ENCODE measurements at places on chromosomes 1 and 21. TPM values are rescaled to one million over a fixed set of nuclear protein-coding genes. Genes with fewer than 3 reads are reported as not detected.

Gene KANK4
- 0.26 TPM for total RNA-seq

Gene SELL
- 0.24 TPM for total RNA-seq

Gene PADI2
- total RNA-seq, result 1.1 TPM

Gene GJB3
- 15.0 TPM for total RNA-seq

Gene KLF18
- total RNA-seq, result not detected

Gene FYB2
- not detected for total RNA-seq

Gene BSND
- total RNA-seq, result not detected

Gene MCOLN3
- total RNA-seq, result 3.8 TPM

Gene PCP4
- total RNA-seq, result not detected

Gene PBX1
- total RNA-seq, result 15.9 TPM

Gene IGSF21
- total RNA-seq, result not detected

Gene GLIS1
- 0.05 TPM for total RNA-seq

Gene FOXD2
- total RNA-seq, result 0.49 TPM

Gene NTPCR
- total RNA-seq, result 89.7 TPM

Gene AGMAT
- 7.6 TPM for total RNA-seq

Gene ETNK2
- 12.6 TPM for total RNA-seq

Gene ANKRD45
- 0.09 TPM for total RNA-seq

Gene TSPAN1
- 3.2 TPM for total RNA-seq

Gene DNAJC6
- total RNA-seq, result 7.1 TPM

Gene YOD1
- total RNA-seq, result 8.0 TPM

Gene TDRD5
- not detected for total RNA-seq

Gene FAM72B
- total RNA-seq, result 5.9 TPM

Gene EIF2D
- total RNA-seq, result 32.9 TPM

Gene TFF3
- total RNA-seq, result not detected
